ENCODE measurements at places on chromosomes 6 and 20.

DNA sequence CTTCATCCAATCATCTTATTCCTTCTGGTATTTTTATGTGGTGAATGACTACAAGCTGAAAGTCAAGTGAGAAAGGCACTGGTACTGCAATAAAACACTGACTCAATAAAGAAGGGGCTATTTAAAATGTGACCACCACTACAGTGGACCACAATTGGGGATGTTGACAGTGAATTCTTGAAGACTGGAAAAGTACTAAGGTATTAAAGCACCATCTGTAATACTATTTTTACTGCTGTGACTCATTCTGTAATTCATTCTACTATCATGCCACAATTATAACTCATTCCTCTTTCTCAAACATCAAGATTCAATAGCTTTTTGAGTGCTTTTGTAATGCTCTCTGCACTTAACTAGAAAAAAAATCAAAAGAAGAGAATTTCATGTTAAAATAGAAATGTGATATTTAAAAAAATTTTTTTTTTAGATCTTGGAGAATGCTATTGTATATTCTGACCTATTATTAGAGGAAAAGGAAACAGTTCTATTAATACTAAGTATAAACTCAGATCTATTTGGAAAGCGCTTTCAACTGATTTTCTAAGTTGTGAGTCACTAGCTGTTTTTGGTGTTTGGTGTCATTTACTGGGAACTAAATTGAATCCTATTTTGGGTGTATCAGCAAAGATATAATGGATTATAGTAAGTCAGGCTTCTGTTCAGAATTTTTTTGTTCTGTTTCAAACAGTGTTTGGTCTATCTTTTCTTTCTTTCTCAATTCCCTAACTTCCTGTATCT is 104.7 kb upstream of the TMEM170B start:
- no peak for DNase-seq

GRCh38 chr20:18072532-18072931 is 14.8 kb upstream of the OVOL2 start:
- no peak for DNase-seq

- DNase-seq, result no peak
Observed at GRCh38 chr6:158409451-158409850, 97.2 kb downstream of the TULP4 start.

DNA sequence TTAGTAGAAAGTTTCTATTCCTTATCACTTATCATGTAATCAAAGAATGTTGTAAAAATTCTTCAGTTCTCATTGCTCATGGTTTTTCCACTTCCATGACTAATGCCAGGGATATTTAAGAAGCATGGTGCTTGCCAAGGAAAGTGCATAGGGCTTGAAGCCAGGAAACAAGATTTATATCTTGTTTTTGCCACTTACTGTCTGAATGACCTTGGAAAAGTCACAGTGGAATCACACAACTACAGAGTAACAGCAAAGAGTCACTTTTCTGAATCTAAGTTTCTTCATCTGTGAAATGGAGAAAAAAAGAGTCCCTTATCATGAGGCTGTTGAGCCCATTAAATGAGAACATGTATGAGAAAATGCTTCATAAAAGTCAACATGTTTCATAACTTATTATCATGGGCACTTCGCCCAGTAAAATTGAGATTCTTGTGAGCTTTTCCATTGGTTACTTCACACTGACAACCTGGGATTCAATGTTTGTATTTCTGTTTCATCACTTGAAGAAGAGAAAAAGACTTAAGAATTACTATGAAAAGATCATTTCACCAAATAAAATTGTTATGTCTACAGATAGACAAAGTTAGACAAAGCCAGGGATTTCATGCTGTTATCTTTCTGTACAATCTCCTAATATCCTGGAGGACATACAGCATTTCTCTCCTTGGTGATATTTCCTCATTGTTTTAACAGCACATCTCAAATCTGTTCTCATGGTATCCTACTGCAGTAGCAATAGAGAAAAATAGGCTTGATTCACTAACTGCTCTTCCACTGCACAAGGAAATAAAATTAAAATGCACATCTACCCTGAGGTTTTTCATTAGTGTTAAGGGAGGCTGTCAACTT is 7.6 kb upstream of the BMP5 start:
- no peak for DNase-seq

DNA sequence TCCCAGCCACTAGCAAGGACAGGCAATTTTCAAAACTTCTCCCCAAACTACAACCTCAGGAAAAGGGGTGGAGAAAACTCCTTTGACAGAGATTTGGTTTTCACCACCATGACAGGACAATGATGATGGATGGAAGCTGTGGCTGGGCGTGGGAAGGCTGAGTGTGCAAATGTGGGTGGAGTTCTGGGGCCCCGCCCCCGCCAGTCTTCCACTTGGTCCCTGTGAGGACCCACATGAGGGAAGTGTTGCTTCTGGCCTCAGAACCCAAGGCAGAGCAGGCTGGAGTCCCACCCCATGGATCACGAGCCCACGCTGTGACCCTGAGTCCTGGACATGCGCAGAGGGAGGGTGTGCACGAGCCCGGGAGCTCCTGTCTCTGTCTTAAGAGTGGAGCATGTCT is 21.5 kb upstream of the MRGBP start:
- DNase-seq, result no peak

DNA sequence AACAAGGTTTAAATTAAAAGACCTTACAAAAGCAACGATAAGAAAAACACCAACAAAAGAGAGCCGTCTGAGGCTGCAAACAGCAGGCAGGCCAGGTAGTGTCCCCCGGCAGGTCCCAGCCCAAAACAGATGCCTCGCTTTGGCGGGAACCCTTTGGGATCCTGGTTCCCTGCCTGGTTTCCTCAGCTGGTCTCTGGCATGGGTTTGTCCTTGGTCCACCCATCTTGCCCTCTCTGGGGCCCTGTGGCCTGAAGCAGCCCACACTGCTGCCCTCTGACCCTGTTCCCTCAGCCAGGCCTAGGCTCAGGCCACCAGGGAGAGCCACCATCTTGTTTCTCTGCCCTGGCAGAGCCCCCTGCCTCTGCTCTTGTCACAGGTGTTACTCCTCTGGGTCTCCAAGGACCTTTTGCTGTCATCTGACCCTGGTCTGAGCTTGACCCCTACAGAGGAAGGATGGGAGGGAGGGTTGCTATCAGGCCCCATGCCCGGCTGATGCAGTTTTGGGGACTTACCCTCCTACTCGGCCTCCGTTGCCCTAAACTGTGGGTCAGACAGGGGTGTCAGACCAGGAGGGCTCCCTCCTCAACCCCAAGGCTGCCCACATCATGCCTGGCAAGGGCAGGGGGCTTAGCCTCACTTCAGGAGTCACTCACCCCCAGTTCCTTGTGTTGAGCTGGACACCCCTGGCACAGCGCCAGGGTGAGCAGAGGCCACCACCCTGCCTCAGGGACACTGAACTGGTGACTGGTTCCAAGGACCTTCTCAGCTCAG is 30.6 kb upstream of the GRM4 start:
- no peak for DNase-seq

- no peak for DNase-seq
Observed at GRCh38 chr6:5553767-5554166, 292.5 kb downstream of the FARS2 start.

All from stimulated activated CD4-positive, alpha-beta T cell treated with anti-CD3 and anti-CD28 coated beads, Interleukin-1b, Interleukin-23, amount 100 ng/mL, for 1 hour (primary cell).